ENCODE measurements at places on chromosomes 13 and 19. TPM values are rescaled to one million over a fixed set of nuclear protein-coding genes. Genes with fewer than 3 reads are reported as not detected.

- DNase-seq, result no peak
These were observed 5.6 kb downstream of the LYL1 start for GRCh38 chr19:13097033-13097462.

Gene KLK2
- not detected for total RNA-seq

Gene MPV17L2
- 7.6 TPM for total RNA-seq

DNA sequence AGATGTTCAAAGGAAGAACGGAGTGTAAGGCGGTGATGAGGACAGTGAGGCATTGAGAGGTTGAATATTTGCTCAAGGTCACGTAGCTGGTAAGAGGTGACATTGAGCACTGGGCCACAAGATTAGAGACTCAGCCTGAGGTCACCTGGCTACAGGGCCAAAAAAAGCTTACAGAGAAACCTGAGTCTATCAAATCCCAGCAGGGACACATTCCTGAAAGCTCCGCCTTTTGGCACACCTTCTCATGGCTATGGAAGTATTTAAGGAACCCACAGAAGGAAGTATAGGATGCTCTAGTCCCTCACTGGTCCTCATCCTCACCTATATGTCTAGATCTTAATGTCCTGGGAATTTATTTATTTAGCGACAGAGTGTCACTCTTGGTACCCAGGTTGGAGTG, 17.4 kb downstream of the ZNF586 start:
- DNase-seq, result no peak

DNA sequence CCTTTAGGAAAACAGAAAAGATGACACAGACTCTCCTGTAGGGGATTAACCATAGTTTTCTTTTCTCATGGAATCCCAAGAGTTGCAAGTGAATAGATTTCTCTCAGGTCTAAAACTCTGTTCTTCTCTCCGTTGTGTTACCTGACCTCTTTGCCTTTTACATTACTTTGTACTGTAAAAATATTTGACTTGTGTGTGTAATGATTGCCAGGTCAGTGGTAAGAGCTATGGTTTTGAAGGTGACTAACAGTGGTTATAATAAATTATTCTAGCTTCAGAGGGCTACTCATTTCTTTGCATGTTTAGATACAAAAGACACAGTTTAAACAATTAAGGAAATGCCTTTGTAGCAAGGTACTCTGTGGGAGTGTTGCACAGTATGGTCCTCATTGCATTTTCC, 23.0 kb upstream of the PSG2 start:
- DNase-seq, result no peak

GRCh38 chr13:74080762-74081161, 53.4 kb downstream of the KLF12 start:
- no peak for DNase-seq

DNA sequence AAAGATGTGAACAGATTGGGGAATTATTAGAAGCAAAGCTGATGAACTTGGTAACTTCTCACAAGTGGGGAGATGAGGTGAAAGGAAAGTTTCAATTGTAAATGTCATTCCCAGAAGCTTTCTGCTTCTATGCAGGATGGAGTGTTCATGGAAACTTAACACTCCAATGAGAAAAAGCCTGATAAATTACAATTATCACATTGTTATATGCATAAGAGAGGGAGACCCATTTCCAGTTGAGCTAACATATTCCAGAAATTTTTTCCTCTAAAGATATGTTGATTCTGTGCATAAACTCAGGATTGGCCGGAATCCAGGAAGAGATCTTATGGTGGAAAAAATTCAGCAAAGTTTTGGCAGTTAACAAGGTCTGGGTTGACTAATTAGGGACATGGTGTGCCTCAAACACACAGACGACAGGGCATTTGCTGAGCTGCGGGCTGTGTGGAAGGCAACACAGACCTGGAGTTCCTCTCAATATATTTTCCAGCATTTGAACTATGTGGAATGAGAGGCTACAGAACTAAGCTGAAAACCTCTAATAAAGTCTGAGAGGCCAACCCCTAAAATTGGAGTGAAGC, 64.9 kb upstream of the FGF14 start:
- no peak for DNase-seq

Data from NCI-H460 (cell line).